ENCODE measurements at places on chromosomes 7 and 10. TPM values are rescaled to one million over a fixed set of nuclear protein-coding genes. Genes with fewer than 3 reads are reported as not detected.

Gene PSTK
- 18.1 TPM for total RNA-seq

Gene MRLN
- total RNA-seq = not detected

Gene UTF1
- not detected for total RNA-seq

Gene UNCX
- total RNA-seq = not detected

Gene EPHB6
- total RNA-seq = 4.8 TPM

Gene ST8SIA6
- 4.4 TPM for total RNA-seq

Gene ANXA8L1
- not detected for total RNA-seq

Gene SPDYE9
- total RNA-seq = not detected

Gene CDNF
- total RNA-seq = 1.8 TPM

Gene MPP7
- total RNA-seq = 8.5 TPM

Gene TBXAS1
- total RNA-seq = not detected

All from neural progenitor cell (in vitro differentiated cells).